ENCODE measurements at places on chromosomes 1 and 21. TPM values are rescaled to one million over a fixed set of nuclear protein-coding genes. Genes with fewer than 3 reads are reported as not detected.

- peak; percentile 61 for DNase-seq
- H3K36me3 ChIP-seq: no peaks in the 10 kb centered on the region
Observed at GRCh38 chr1:22654692-22655091, 1.7 kb downstream of the C1QB start.

DNA sequence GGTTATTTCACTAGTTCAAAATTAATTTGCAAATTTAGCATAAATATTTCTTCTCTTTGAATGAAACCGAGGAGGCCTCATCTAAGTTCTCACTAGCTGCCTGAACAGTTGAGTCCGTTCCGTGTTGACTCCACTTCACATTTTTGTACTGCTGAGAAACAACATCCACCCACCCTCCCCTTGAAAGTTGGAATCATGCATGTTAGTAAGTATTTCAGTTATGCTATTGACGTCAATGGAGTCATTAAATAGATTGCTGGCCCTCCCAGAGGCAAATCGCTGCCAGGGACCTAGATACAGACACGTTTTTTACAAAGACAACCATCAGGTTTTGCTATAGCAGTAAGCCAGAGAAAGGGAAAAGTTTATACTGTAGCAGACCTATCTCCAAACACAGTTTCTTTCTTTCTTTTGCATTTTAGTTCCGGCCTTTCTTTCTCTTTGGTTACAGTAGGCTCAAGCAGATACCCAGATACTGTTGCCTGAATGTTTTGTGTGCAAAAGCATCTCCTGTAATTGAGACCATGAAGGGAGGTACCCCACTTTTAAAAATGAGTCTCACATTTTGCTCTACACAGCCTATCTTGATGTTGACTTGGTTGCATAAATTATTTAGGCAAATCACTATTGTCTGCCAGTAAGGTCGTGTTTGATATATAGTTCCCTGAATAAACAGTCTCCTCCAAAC is 262.6 kb upstream of the SGIP1 start:
- no peak overlapping the region for H3K4me3 ChIP-seq
- peak; percentile 34 for DNase-seq
- peaks cover 10% of the 10 kb centered on the region for H3K4me1 ChIP-seq
- H3K27ac ChIP-seq: no peak overlapping the region
- H3K27me3 ChIP-seq: no peaks in the 10 kb centered on the region
- no peaks in the 10 kb centered on the region for H3K36me3 ChIP-seq

DNA sequence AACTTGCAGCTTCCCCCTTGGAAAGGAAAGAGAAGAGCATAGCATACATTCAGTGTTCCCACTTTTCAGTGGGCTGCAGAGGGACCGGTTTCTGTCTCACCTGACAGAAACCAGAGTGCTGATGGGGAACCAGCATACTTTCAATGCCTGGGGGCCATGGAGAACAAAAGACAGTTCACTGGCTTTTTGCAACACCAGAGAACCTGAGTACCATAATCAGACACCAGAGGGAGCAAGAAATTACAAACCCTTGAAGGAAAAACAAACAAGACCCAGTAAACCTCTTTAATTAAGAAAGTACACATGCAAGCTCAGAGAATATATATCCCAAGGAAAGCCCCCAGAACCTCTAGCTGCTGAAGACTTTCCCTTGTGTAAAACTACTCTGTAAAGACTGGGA is 51.1 kb downstream of the CSMD2 start:
- H3K27ac ChIP-seq: no peak overlapping the region
- peaks cover 15% of the 10 kb centered on the region for H3K36me3 ChIP-seq

- H3K36me3 ChIP-seq: peaks cover 4% of the 10 kb centered on the region
- no peak overlapping the region for H3K4me3 ChIP-seq
- peaks cover 2% of the 10 kb centered on the region for H3K27me3 ChIP-seq
- H3K4me1 ChIP-seq: no peaks in the 10 kb centered on the region
- DNase-seq: no peak
Observed at GRCh38 chr1:117341123-117341522, 26.1 kb upstream of the MAN1A2 start.

GRCh38 chr1:61403679-61404596 is 321.0 kb downstream of the TM2D1 start:
- no peaks in the 10 kb centered on the region for H3K36me3 ChIP-seq
- H3K4me1 ChIP-seq: no peaks in the 10 kb centered on the region
- no peaks in the 10 kb centered on the region for H3K27me3 ChIP-seq
- no peak for DNase-seq
- no peak overlapping the region for H3K27ac ChIP-seq
- no peak overlapping the region for H3K4me3 ChIP-seq

DNA sequence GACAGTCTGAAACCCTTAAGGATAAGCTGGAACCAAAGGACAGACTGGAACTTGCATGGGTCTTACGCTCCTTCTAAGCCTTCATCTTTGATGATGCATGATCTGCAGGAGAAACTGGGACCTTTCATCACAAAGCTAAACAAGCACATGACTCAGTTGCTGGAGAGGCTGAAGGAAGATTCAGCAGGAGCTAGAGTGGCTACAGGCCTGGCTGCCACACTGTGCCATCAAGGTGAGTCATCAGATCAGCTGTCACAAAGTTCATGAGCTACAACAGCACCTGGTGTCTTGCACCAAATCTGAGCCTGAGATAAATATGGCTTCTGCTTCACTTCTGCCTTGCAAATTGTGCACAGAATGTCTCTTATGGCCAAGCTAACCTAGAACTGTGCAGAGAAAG is 95.5 kb upstream of the MARK1 start:
- no peaks in the 10 kb centered on the region for H3K27me3 ChIP-seq
- no peak for DNase-seq
- H3K36me3 ChIP-seq: no peaks in the 10 kb centered on the region
- H3K27ac ChIP-seq: no peak overlapping the region
- H3K4me3 ChIP-seq: no peak overlapping the region

GRCh38 chr1:37403166-37403565 is 71.2 kb upstream of the ZC3H12A start:
- H3K4me1 ChIP-seq: no peaks in the 10 kb centered on the region
- no peaks in the 10 kb centered on the region for H3K27me3 ChIP-seq
- H3K36me3 ChIP-seq: no peaks in the 10 kb centered on the region
- no peak for DNase-seq

- H3K4me3 ChIP-seq: no peak overlapping the region
- no peaks in the 10 kb centered on the region for H3K27me3 ChIP-seq
- no peaks in the 10 kb centered on the region for H3K4me1 ChIP-seq
- no peaks in the 10 kb centered on the region for H3K36me3 ChIP-seq
Observed at GRCh38 chr1:244821134-244821533, 14.3 kb upstream of the COX20 start.

GRCh38 chr1:39609618-39610331 is 29.7 kb downstream of the HEYL start:
- DNase-seq: peak; percentile 93
- H3K4me1 ChIP-seq: no peaks in the 10 kb centered on the region
- H3K27me3 ChIP-seq: peaks cover 3% of the 10 kb centered on the region
- H3K4me3 ChIP-seq: peak overlapping the region; percentile 79

DNA sequence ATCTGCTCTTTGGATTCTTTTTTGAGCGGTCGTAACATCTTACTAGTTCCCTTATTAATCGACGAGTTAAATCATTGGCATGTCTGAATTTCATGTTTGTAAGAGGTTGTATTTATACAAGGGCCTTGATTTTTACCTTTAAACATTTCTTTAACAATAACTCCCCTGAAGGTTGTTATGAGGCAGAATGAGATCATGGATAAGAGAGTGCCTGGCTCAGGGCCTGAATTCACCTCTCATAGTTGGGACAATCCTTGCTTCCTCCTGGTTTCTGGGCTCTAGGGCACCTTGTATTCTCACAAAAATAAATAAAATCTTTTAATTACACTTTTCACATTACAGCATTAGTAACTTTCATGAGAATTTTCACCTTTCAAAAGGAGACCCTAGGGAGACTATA is 55.4 kb downstream of the MDM4 start:
- H3K4me1 ChIP-seq: peaks cover 22% of the 10 kb centered on the region
- DNase-seq: no peak
- no peak overlapping the region for H3K27ac ChIP-seq
- no peaks in the 10 kb centered on the region for H3K36me3 ChIP-seq

DNA sequence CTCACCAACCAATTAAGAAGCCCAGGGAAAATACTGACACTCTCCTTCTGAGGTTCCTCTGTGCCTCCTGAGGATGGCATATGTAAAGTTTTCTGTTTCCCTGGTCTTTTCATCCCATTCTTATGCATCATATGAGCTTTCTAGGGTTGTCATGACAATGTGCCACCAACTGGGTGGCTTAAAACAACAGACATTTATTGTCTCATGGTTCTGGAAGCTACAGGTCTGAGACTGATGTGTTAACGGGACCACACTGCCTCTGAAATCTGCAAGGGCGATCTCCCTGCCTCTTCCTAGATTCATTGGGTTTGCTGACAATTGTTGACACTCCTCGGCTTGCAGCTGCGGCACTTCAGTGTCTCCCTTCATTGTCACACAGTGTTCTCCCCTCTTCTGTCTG is 308.4 kb downstream of the RGS7 start:
- H3K4me1 ChIP-seq: peaks cover 18% of the 10 kb centered on the region
- no peak overlapping the region for H3K4me3 ChIP-seq
- H3K36me3 ChIP-seq: no peaks in the 10 kb centered on the region
- DNase-seq: peak; percentile 35
- no peak overlapping the region for H3K27ac ChIP-seq

- peaks cover 56% of the 10 kb centered on the region for H3K36me3 ChIP-seq
- peaks cover 26% of the 10 kb centered on the region for H3K4me1 ChIP-seq
- no peaks in the 10 kb centered on the region for H3K27me3 ChIP-seq
- H3K4me3 ChIP-seq: peak overlapping the region; percentile 64
Observed at GRCh38 chr1:27004471-27005165, 8.0 kb downstream of the TENT5B start.

DNA sequence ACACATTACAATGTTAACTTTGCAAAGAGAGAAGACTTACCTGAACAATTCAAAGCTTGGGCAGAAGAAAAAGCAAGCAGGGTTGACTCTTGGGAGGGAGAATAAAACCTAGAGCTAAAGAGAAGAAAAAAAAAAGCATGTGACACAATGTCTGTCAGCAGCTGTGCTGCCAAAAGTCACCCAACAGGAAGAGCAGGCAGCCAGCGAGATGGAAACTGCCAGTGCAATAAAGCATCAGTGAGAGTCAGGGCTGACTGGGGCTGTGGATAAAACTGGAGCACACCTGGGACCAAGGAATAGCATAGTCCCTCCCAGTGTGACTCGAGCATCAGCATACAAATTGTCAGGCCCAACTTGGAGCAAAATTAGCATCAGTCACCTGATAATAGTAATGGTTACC is 65.0 kb upstream of the SLC22A15 start:
- DNase-seq: no peak
- H3K27me3 ChIP-seq: no peaks in the 10 kb centered on the region
- H3K36me3 ChIP-seq: no peaks in the 10 kb centered on the region
- H3K4me1 ChIP-seq: peaks cover 5% of the 10 kb centered on the region
- no peak overlapping the region for H3K27ac ChIP-seq

GRCh38 chr21:36100971-36101641 is 31.3 kb downstream of the CBR1 start:
- DNase-seq: no peak
- H3K27ac ChIP-seq: peak overlapping the region; percentile 78
- no peaks in the 10 kb centered on the region for H3K27me3 ChIP-seq

DNA sequence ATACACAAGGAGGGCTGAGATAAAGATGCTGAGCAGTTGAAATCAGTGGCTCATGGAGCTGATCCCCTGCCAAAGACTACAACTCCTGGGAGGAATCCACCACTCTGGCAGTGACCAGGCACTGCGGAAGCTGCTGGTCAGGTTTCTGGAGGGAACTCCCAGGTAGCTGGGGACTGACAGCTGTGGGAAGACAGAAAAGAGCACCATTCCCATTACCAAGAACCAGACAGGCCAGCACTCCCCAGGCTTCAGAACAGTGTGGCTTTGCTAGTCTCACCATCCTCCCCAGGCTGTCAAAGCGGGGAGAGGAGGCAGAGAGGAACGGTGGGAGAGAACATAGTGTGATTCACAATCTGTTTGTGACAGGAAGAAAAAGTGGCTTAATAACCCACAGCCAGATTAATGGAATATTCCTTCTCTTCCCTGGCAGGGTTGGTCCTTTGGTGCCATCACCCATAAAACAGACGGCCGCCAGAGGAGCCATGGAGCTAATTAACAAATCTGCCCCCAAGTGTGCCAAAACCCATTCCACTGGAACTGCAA is 92.1 kb downstream of the MAB21L3 start:
- H3K4me3 ChIP-seq: no peak overlapping the region
- no peaks in the 10 kb centered on the region for H3K36me3 ChIP-seq
- no peak for DNase-seq

DNA sequence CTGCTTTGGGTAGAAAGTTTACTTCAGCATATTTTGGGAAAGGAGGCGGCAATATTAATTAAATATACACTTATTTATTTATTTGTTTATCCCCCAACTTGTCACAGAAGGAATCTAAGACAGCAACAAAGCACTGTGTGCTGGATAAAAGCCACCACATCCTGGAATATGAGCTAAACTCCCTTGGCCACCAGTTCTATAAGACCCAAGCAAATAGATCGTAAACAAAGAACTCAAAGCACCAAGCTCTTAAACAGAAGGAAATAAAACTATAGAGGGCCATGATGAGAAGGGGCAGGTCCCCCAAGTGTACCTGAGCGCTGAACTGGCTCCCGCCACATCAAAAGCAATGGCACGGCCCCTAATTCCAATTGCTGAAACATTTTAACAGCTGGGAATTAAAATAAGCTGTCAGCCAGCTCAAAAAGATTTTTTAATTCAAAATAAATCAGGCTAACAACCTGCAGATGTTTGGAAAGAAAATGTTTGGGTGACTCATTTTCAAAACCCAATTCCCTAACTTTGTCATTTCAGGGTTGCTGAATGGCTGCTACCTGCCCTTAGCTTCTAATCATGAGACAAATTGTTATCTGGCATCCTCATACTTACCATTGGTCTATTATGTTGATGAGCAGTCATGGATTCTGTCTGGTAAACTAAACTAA is 127.1 kb downstream of the SLC30A10 start:
- no peaks in the 10 kb centered on the region for H3K36me3 ChIP-seq
- no peak overlapping the region for H3K27ac ChIP-seq
- DNase-seq: no peak

GRCh38 chr21:42310411-42311001 is 4.7 kb downstream of the TFF3 start:
- H3K4me3 ChIP-seq: no peak overlapping the region
- no peaks in the 10 kb centered on the region for H3K27me3 ChIP-seq
- H3K27ac ChIP-seq: no peak overlapping the region
- peaks cover 4% of the 10 kb centered on the region for H3K4me1 ChIP-seq
- DNase-seq: no peak

The CR2 gene
- 1.8 TPM for total RNA-seq

The AADACL3 gene
- total RNA-seq: 0.35 TPM

The PRR9 gene
- not detected for total RNA-seq

The TMEM63A gene
- 75.7 TPM for total RNA-seq

The AGT gene
- not detected for total RNA-seq

The BGLAP gene
- 2.4 TPM for total RNA-seq

The ETV3L gene
- 0.96 TPM for total RNA-seq

The ERVH48-1 gene
- 238 TPM for total RNA-seq

The CD164L2 gene
- total RNA-seq: 1.2 TPM

The ITSN1 gene
- total RNA-seq: 90.7 TPM

The PRKAA2 gene
- total RNA-seq: 4.0 TPM

The TNFSF4 gene
- total RNA-seq: 0.29 TPM

The FAM163A gene
- 0.46 TPM for total RNA-seq

The KPRP gene
- total RNA-seq: not detected

The SLC45A3 gene
- 16.7 TPM for total RNA-seq

The HES3 gene
- total RNA-seq: 89.9 TPM

The PDE9A gene
- 28.2 TPM for total RNA-seq

All from H9 (cell line).